ENCODE measurements at places on chromosomes 11 and 22.

DNA sequence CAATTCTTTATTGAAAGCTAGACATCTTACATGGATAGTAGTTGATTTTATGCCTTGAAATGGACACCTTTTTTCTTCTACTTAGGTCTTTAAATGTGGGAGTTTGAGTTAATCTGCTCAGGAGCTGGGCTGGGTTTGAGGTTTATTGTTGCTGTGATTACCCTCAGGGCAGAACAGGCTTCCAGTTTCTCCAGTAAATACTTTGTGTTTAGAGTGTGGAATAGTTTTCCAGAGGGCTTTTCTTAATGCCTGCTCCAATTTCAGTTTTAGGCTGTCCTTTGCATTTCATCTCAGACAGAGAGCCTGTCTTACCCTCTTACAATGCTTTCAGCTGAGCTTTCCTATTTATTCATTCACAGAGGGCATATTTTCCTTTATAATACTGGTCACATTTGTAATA, 69.9 kb upstream of the ADORA2A start:
- DNase-seq, result no peak

- DNase-seq, result no peak
Observed at GRCh38 chr11:47507563-47508239, 45.2 kb downstream of the CELF1 start.

- DNase-seq, result no peak
Observed at GRCh38 chr11:61598886-61599868, 18.3 kb upstream of the SYT7 start.

DNA sequence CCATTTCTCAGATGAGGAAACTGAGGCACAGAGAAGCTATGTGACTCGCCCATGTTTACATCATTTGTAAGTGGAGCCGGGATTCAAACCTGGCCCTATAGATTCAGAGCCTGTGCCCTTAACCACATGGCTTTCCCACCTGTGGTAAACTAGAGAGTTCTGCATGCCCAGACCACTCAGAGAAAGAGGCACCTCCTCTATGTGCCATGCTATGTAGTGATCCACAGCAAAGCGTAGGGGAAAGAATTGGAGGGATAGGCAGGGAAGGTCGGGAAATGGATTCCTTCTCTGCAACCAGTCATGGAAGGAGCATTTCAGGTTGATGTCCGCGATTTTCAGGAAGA, 15.4 kb upstream of the POU2AF2 start:
- DNase-seq, result no peak

GRCh38 chr11:117042689-117043088, 55.5 kb downstream of the SIK3 start:
- DNase-seq, result no peak

- DNase-seq, result no peak
Observed at GRCh38 chr11:125085301-125086081, 22.4 kb downstream of the SLC37A2 start.

DNA sequence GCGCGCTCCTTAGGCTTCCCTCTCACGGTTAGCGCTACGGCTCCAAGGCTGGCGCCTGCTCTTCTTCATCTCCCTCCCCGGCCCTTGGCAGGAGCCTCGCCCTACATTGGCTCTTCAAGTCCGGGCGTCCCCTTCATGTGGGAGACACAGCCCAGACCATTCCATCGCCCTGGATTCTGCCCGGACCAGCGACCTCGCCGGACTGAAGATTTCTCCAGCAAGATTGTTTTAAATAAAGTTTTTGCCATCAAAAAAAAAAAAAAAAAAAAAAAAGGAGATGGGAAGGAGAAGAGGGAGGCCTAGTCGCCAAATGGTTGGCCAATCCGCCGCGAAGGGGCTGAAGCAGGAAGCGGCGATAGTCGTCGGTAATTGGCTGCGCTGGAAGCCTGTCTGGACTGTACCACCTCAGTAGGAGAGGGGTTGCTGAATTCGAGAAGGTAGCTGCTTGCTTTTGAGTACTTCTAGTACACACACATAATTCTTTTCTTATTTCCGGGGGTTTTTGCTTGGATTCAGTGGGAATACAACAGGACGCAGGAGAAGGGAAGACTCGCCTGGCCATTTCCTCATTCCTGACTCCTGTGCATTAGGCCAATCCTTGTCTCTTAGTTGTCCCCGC, 688 bp upstream of the ZDHHC5 start:
- peak; percentile 91 for DNase-seq
